ENCODE measurements at places on chromosomes 7 and 10.

GRCh38 chr10:124027031-124027611 is 66.3 kb downstream of the CHST15 start:
- DNase-seq = no peak

DNA sequence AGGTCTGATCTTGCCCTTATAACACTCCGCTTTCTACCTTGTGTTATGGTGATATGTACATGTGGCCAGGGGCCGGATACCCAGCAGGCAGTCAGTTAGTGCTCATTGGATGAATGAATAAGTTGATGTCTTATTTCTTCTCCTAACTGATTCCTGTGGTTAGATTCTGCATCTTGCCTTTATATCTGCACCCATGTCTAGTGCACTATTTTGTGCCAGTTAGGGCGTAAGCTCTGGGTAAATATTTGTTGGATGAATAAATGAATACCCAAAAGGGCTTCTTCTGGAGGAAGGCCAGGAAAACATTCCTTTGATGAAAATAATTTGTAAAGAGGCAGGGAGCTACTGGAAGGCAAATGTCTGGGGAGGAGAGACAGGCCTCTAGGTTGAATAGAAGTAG is 148.2 kb downstream of the CHN2 start:
- DNase-seq = no peak

- DNase-seq = peak; percentile 84
Observed at GRCh38 chr7:95632609-95633008, 36.3 kb upstream of the PDK4 start.

DNA sequence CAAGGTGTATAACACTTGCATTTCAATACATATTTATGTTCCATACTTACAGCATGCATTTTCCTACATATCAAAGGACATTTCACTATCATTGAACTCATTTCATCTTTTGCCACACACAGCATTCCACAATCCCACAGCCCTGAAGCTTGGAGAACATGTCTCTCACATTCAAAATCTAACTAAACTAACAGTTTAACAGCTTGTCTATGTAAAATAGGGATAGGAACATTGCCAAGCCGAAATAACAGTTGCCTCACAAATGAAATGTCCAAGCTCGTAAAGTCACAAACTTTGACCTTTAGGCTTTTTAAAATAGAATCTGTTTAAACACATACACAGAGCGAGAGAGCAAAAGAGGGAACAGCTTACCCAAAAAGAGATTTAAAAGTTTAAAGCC is 65.3 kb downstream of the HGF start:
- DNase-seq = no peak

- peak; percentile 66 for DNase-seq
Observed at GRCh38 chr7:99312316-99313203, 13.1 kb upstream of the ARPC1A start.

- DNase-seq = no peak
Observed at GRCh38 chr7:156731651-156732050, 91.1 kb downstream of the RNF32 start.

DNA sequence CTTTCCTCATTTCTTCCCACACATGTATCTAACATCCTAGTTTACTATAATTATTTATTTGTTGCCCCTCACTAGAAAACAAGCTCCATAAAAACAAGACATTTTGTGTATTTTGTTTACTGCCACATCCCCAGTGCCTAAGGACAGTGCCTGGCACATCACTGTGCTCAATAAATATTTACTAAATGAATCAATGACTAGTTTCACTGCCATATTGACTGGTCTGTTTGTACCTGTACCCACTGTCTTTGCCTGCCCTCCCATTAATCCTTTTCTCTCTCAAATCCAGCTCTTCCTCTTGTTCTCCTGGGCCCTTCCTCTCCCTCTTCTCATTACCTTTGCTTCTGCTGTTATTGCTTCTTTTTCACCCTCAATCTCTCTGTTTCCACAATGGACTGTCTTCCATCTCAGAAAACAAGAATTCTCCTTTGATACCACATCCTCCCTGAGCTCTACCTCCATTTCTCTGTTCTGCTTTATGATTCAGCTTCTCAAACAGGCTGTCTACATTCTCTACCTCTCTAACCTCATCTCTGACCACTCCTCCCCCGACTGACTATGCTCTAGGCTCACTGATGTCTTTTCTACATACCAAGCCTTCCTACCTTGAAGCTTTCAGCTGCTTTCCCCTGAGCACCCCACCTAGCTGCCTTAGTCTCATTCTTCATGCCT is 8.3 kb upstream of the FAM133B start:
- no peak for DNase-seq

- no peak for DNase-seq
Observed at GRCh38 chr10:131320860-131321604, 9.5 kb upstream of the TCERG1L start.

GRCh38 chr7:124672011-124672410 is 93.6 kb downstream of the GPR37 start:
- DNase-seq = no peak

DNA sequence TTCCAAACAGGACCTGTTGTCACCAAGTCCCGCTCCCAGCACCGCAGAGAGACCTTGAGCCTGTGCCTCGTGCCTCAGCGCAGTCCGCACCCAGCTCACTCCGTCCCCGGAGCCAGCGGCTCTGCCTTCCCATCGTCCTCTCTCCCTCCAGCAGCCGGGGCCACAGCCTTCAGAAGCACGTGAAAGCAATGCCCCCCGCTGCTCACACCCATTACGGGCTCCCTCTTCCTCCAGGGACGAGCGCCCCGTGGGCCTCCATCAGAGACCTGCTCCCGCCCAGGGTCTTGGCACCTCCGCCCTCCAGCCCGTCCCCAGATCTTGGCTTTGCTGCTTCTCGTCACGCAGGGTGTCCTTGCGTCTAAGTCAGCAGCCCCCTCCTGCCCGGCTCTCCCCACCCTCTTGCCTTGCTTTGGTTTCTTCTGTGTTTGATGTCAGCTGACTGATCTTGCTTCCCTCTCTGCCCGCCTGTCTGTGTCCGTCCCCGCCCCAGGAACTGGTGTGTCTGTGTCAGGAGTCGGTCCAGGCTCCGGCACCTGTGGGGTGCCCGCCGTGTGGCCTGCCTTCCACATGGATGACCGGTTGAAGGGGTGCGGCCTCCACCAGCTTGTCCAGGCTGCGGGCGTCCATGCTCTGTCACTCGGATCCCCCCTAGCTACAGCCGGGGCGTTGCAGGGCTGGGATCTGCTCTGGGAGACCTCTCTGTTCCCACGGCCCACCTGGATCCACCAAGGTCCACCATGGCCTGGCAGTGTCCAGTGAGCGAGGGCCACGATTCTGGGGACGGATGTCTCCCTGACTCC is 61.9 kb downstream of the FOXL3 start:
- DNase-seq = no peak

DNA sequence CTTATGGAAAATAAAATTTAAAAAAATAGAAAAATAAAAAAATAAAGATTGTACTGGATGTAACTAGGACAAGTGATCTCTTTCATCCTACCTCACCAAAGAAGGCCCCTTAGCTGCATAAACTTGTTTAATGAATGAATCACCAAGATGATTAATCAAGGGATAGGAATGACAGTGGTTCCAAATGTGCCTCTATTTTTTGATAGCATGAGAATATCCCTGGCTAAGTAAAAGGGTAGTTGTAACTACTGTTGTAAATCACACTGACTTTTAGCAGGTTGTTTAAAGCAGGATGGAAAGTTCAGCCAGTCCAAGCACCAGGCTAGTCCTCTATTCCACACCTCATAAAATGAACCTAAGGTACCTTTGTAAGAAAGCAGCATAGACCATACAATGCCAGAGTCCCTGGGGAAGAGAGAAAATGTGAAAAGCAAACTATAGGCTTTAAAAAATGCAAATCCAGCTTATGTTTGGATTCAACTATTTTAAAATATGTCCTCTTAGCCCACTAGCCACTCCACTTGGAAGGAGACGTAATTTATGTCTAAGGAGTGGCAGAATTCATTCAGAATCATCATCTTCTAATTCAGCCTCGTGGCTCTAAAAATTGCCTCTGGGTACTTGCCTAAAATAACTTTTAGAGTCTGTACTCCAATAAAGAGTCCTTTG is 126.8 kb downstream of the SKIDA1 start:
- peak; percentile 80 for DNase-seq

GRCh38 chr7:150875791-150876190 is 23.5 kb downstream of the AOC1 start:
- no peak for DNase-seq

GRCh38 chr7:130490888-130491804 is 739 bp upstream of the MEST start:
- peak; percentile 50 for DNase-seq
